ENCODE measurements at places on chromosomes 4 and X. TPM values are rescaled to one million over a fixed set of nuclear protein-coding genes. Genes with fewer than 3 reads are reported as not detected.

DNA sequence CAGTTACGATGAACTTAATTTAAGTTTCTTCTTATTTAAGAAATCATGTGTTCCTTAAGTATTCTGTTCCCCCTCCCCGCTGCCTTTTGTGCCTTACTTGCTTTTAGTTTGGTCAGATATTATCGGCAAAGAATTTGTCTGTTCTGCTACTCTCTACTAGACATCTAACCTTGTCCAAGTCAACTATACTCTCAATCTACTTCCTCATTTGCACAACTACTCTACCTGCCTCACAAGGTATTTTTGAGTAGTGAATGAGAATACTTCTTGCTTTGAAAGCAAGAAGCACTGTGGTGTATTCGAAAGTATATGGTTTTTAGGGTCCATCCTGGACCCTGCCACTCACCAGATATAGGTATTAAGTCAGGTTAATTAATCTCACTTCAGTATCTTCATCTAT, 8.0 kb upstream of the KLHL5 start:
- no peak for DNase-seq

DNA sequence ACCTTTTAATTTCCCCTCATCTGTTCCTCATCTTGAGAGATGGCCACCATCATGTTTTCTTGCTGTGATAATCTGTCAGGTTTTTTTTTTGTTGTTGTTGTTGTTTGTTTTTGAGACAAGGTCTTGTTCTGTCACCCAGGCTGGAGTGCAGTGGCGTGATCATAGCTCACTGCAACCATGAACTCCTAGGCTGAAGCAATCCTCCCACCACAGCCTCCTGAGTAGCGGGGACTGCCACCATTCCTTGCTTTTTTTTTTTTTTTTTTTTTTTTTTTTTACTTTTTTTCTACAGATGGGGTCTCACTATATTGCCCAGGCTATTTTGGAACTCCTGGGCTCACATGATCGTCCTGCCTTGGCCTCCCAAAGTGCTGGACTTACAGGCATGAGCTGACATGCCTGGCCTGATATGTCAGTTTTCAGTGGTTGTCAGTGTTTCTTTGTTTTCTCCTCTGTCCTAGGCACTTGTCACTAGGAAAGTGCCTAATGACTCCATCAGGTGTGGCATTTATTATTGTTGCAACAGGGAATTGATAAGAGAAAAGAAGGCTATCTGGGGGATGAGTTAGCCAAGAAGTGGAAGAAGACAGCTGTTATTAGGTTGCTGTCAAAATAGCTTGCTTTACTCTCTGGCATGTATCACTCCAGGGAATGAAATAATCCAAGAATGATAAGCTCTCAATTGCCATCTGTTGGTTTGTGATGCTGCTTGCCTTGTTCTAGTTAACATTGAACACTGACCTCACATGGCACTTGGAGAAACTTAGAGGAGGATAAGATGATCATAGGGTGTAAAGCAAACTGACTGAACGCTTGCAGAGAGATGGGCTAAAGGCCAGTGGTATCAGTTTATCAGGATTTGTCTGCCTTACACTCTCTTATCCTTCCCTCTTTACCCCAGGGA, 41.7 kb downstream of the TMEM164 start:
- no peak for DNase-seq

- DNase-seq: no peak
These were observed 57.9 kb upstream of the HPF1 start for GRCh38 chr4:169815606-169816005.

GRCh38 chrX:14641681-14642655, 112.6 kb downstream of the GLRA2 start:
- DNase-seq: no peak

DNA sequence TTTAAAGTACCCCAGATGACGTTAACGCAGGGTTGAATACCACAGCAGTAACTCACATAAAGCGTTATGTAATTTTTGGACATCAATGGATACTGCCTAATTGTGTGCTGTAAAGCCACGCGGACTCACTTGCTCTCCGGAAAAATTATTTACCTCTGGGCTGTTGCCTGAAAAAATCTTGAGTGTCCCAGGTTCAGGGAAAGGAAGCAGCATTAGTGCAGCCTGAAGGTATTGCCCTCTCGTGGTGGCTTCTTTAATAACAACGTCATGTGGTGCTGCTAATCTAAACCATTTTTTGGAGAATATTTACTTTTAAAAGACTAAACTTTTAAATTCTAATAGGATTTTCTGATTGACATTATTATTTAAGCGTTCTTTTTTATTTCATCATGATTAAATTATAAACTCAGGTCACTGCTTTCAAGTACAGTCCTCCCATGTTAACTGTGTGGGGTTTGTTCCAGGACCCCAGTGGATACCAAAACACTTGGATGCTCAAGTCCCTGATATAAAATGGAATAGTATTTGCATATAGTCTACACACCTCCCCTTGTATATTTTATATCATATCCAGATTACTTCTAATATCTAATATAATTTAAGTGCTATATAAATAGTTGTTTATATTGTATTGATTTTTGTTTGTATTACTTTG, 384.8 kb downstream of the FAM133A start:
- DNase-seq: no peak

DNA sequence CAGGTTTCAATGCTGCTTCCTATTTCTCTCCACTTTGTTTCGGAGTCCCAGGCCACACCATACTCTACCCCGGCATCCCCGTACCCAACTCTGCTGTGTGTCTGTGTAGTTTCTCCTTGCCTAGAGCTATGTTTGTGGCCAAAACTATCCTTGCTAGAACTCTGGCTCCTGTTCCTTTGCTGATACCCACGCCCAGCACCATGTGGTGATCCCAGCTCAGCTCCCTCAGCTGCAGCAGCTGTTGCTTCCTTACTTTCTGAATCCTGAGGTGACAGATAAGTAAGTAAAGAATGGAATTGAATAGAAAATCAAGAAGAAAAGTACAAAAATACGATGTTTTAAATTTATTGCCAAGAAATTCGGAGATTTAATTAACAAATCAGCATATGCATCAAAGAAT, 55.8 kb downstream of the CASP3 start:
- DNase-seq: no peak

GRCh38 chr4:176964116-176964691, 171.5 kb upstream of the VEGFC start:
- DNase-seq: no peak

GRCh38 chr4:133347409-133347808, 198.3 kb downstream of the PCDH10 start:
- no peak for DNase-seq

- no peak for DNase-seq
These were observed 3.3 kb downstream of the PGRMC2 start for GRCh38 chr4:128284317-128284716.

- no peak for DNase-seq
These were observed 48.6 kb downstream of the MAGEA9 start for GRCh38 chrX:149830192-149830873.

GLRB gene
- total RNA-seq: 0.20 TPM

MAGEA1 gene
- not detected for total RNA-seq

CNGA1 gene
- total RNA-seq: 13.7 TPM
